ENCODE measurements at places on chromosomes 1 and 21.

- DNase-seq, result peak; percentile 33
Measured at GRCh38 chr21:42520628-42521253, 7.1 kb downstream of the SLC37A1 start.

- no peak for DNase-seq
Measured at GRCh38 chr1:171884475-171884874, 43.2 kb downstream of the DNM3 start.

GRCh38 chr1:18141661-18142060, 34.1 kb downstream of the IGSF21 start:
- no peak for DNase-seq

DNA sequence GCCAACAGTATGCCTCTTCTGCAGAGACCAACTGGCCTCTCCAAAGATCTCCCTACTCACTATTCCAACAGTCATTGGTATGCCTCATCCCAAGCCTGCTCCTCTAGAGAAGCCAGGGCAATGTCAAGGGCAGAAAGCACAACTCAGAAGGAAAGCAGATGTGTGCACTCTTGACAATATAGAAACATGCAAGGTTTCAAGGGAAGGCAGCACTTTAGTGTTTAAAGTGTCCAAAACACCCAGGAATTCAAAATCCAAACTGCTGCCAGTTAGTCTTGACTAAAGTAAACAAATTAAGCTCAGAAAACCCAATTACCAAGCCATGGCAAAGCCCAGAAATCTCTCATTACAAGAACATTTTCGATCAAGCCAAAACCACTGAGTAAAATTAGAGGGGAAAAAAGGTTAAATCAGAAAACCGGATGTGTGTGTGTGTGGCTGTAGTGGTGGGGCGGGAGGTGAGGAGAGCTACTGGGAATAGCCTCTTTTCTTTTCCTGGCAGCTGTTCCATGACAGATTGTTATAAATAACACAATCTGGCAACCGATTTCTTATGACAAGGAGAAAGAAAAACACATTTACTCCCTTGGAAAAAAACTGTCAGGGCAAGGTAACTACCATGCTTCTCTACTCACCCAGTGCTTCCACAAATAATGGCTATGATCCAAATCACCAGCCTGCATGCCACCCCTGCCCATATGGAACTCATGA, 39.2 kb downstream of the EIF2B3 start:
- DNase-seq, result no peak

DNA sequence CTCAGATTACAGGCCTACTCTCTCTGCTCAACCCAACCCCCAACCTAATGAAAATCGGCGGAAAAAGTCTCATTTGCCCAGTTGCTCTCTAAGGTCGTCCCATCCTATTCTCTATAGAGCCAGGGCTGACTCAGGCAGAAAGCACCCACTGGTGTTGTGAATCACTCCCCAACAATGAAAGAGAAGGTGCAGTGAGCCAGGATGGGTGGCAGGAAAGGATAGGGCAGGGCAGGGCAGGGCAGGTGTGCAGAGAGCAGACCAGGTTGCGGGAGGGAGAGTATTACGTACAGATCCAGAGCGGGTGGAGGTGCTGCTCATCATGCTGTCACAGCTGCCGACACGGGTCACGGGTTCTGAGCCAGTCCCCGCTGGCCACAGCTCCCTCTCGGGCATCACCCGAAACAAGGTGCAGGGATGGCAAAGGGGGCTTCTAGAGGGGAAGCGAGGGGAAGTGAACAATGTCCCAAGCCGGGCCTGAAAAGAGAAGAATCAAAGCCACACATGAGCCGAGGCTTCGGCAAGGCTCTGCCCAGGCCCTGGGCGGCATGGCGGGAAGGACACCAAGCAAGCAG, 5.3 kb downstream of the C1orf116 start:
- no peak for DNase-seq

- DNase-seq, result no peak
Measured at GRCh38 chr1:198030682-198031081, 113.5 kb downstream of the LHX9 start.

GRCh38 chr1:172324761-172325160, 95.7 kb upstream of the C1orf105 start:
- no peak for DNase-seq

- DNase-seq, result no peak
Measured at GRCh38 chr1:21575351-21575942, 66.2 kb downstream of the ALPL start.

GRCh38 chr1:59481881-59482505, 185.1 kb downstream of the FGGY start:
- no peak for DNase-seq

DNA sequence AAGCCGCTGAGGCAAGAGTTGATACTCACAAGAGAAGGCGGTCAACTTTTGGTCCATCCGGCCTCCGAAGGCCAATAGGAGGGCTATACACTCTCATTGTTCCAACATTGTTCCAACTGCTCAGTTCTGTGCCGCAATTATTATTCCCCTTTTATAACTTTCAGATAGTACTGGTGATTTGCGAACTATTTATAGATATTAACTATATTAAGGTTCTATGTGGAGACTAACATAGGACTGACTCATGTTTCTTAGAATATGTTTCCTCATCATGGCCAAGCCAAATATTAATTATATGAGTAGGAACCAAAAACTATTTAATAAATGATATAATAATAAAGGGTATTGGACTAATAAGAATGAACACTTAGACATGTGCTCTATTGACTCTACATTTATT, 96.7 kb upstream of the LBR start:
- DNase-seq, result no peak

GRCh38 chr1:162972773-162973172, 96.4 kb upstream of the RGS4 start:
- no peak for DNase-seq

GRCh38 chr21:42092771-42093170, 21.7 kb downstream of the UMODL1 start:
- no peak for DNase-seq

GRCh38 chr1:206954459-206955342, 8.4 kb upstream of the PIGR start:
- no peak for DNase-seq

DNA sequence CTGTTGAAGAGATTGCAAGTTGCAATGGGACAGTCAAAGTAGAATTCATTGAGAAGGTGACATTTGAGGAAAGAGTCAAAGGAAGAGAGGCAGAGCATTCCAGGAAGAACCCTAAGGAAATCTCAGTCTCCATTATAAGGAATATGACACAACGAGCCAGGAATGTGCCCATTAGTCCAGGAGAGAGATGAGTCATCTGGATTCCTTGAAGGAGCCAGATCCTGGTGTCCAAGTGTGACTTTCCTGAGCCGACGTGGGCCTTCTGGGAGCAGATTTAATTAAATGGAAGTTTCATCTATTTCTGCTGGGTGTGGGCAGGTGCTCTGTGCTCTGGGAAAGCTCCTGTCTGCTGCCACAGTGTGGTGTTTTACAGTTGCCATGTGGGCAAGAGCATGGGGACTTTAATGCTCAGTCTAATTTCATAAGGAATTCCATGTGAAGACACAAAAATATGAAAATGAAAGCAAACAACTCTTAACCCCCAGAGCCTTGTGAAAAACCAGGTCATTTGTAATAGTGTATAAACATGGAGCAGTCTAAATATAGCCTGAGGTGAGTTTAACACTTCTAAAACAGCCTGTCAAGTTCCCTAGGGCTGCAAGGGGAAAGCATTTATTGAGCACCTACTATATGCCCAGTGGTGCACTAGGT, 111.4 kb upstream of the ARTN start:
- no peak for DNase-seq

GRCh38 chr1:46532095-46532494, 19.4 kb downstream of the KNCN start:
- no peak for DNase-seq

GRCh38 chr1:53393325-53393792, 65.5 kb upstream of the LRP8 start:
- peak; percentile 91 for DNase-seq

DNA sequence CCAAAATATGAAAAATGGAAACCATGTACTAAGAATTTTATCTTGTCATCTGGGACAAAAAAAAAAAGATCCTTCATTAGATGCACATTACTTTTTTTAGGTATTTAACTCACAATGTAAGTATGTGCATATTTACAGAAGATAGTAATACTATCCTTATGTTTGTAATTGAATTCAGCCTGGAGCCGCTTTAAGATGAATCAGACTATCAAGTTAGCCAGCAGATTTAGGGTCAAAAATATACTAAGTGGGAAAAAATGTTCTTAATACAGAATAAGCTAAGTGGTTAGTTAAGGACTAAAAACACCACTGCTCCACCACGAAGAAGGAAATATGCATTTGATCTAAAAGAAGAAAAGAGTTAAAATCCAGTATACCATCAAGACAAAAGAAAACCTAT, 49.1 kb downstream of the DSCAM start:
- no peak for DNase-seq

DNA sequence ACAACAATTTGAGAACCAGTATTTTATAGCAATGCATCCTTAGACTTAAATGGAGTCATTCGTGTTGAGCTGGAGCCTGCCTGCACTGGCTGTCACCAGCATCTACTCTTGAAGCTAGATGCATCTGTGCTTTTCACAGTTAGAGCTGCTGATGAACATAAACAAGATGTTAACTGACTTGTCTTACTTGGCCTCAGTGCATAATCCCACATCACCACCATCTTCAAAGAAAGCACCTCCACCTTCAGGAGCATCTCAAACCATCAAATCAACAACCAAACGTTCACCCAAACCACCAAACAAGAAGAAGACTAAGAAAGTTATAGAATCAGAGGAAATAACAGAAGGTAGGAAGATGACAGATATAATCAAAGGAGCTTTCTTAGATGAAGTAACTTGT, 71.1 kb downstream of the TPR start:
- no peak for DNase-seq

Data from activated effector memory CD4-positive, alpha-beta T cell treated with anti-CD3 and anti-CD28 coated beads, Interleukin-2, amount 50 U/mL, for 16 hours (primary cell).